ENCODE measurements at places on chromosomes 1 and 21.
A peak's percentile ranks its signal among the peaks of the same experiment; 100 is the strongest.

GRCh38 chr1:44884746-44885145 lies 41.7 kb upstream of the PTCH2 start:
- DNase-seq: no peak

- peak; percentile 65 for DNase-seq
These were observed 9.3 kb upstream of the CACYBP start for GRCh38 chr1:174990382-174990999.

DNA sequence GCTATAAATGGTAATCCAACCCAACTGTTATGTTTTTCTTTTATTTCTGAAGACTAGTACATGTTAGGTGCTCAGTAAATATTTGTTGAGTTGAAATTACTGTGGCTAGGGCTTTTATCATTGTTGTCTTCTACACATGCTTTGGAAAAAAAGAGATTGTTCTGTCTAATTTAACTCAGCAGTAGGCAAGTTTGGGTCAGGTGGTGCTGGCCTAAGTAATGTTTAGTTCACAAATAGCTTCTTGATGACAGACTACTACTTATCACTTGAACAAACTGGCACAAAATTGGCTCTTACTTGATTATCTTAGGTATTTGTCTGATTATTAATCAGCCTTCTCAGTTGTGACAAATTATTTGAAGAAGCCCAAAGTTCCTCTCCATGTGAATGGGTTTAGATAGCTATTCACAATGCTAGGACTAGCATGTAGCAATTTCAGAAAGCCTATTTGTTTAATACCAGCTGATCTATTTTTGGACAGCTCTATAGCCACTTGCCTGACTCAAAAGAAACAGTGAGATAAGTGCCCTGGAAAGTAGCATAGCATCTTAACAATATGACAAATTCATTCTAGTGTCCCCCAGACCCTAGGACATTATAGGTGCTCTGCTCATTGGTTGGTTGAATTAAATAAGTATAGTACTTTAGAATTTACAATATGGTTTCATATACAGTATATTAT lies 32.6 kb downstream of the TMEM200B start:
- no peak for DNase-seq

GRCh38 chr1:20686883-20687725 lies 25.9 kb upstream of the DDOST start:
- no peak for DNase-seq

- DNase-seq: no peak
These were observed 30.1 kb downstream of the CAMK1G start for GRCh38 chr1:209613400-209614150.

- no peak for DNase-seq
These were observed 53.6 kb upstream of the HP1BP3 start for GRCh38 chr1:20840731-20841130.

DNA sequence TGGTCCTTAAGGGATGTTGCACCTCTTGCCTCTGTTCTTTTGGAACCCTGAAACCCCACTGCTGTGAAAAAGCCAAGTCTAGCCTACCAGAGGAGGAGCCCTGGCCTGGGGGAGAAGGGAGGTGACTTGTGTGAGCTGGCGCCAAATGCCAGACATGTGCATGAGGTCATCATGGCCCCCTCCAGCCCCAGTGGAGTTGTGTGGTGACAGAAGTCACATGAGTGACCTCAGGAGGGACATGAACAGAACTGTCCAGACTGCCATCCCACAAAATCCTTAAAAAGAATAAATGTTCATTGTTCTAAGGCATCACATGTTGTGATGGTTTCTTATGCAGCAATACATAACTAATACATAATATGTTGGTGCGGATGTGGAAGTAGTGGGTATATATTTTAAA lies 10.8 kb downstream of the HHAT start:
- no peak for DNase-seq

DNA sequence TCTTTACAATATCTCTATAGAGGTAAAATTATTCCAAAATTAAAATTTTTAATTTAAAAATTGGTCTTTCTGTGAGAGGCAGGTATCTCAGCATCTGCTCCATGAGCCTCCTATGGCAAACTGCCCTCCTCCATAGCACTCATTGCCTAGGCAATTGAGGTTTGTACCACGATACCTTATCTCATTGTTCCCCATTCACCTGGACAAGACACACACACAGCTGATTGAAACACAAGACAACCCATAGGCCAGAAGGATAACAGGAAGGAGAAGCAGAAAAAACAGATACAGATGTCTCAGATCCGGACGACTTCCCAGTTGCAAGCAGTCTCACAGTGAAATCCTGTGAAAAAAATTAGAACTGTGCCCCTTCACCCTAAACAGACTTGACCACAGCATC lies 24.3 kb downstream of the RHBDL2 start:
- no peak for DNase-seq

GRCh38 chr1:44536357-44537209 lies 131.5 kb downstream of the RNF220 start:
- DNase-seq: no peak

DNA sequence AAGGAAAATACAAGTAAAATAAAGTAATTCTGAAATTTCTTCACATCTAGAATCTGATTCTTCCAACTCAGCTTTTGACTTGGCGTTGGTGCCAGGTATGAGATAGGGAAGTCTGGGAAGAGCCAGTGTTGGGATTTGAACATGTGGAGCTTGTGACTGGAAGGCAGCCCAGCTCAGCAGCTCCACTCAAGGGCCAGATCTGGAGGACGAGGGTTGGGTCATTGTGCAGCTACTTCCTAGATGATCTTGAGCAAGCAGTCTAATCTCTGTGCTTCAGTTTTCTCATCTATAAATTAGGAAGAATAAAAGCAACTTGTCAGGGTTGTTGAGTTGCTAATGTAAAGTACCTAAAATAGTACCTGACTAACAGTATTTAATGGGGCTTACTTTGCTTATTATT lies 5.0 kb downstream of the ADARB1 start:
- no peak for DNase-seq

DNA sequence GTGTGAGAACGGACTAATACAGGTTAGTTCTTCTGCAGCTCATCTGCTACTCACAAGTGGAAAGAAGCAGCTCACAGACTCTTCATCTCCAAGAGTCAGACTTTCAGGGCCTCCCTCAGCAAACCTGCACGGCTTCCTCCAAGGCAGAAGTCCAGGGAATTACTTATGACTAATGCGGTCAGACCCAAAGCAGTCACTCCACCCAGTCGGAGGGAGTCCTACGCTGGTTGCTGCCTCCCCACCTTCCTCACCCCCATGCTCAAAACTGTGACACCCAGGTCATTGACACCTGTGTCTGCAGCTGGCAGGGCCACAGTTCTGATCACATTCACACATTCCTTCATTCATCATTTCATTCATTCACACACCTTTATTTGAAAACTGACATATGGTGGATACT lies 38.4 kb upstream of the PRDM2 start:
- DNase-seq: no peak

DNA sequence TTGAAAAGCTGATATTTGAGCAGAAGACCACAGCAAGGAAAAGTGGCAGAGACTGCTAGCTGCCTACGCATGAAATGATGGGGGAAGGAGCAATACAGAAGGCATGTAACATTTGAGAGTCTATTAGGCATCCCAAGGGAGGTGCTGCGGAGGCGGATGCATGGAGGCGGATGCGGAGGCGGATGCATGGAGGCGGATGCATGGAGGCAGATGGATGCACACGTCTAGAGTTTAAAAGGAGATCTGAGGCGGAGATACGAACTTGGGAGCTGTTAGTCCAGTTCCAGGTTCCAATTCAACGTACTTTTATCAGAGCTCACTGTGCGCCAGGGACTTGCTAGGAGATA lies 744 bp upstream of the DDX20 start:
- peak; percentile 44 for DNase-seq

DNA sequence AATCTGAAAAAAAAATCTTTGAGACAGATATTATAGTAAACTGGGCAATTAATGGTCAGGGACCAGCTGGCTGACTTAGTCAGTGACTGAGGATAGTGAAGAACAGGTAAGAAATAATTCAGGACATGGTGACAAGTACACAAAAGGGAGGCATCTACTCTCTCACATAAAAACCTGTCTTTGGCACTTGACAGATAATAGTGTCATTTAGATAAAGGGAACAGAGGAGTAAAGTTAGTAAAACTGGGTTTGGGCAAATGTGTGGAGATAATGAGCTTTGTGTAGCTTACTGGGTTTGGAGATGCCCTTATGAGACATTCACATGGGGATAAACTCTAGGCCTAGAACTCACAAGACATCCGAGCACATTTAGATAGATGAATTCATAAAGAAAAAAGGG lies 4.0 kb downstream of the SSX2IP start:
- no peak for DNase-seq

GRCh38 chr1:16075337-16076030 lies 2.0 kb upstream of the FAM131C start:
- DNase-seq: peak; percentile 79

- no peak for DNase-seq
These were observed 421.7 kb upstream of the DEPDC1 start for GRCh38 chr1:68918563-68918962.

All from RPMI8226 (cell line).